Epithelial cell of prostate (primary cell): ENCODE measurements at places on chromosomes 2 and 18.
A peak's percentile ranks its signal among the peaks of the same experiment; 100 is the strongest.

DNA sequence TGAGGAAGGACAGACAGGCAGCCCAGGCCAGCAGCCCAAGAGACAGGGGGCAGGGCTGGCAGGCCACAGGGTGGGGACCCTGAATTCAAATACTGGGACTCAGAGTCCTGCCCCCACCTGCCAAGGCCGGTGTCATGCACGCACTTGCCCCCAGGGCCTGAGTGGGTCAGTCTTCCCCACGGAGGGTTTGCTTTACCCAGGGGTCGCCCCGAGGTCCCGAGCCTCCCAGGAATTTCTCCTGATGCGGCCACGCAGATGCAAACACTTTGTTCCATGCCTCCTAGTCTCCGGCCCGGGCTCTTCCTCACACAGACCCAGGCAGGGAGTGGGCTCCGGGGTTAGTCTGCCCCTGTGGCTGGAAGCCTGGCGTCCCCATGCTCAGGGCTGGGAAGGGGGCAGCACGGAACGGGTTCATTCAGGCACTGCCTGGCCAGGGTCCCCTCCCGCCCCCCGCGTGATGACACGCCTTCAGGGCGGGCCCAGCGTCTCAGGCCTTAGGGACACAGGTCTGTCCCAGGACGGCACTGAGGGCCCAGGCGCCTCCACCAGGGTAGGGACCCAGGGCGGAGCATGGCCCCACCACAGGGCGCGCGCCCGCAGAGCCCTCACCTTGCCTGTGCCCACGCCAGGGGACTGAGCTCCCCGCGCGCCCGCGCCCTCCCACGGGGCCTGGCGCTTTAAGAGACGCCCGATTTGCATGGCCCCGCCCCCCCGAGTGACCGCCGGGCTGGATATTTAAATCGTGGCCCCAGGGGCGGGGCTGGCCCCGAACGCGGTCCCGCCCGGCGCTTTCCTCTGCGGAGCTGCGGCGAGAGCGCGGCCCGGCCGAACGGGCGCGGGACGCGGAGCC, at the start of gene SNED1:
SNED1 (plus strand) TSS at position 763 of the 850 bp plus-strand sequence. CDS start 220 bp downstream, outside the sequence.
- no peak for DNase-seq

GRCh38 chr18:33916200-33916599, 308.5 kb downstream of the NOL4 start:
- no peak for DNase-seq

DNA sequence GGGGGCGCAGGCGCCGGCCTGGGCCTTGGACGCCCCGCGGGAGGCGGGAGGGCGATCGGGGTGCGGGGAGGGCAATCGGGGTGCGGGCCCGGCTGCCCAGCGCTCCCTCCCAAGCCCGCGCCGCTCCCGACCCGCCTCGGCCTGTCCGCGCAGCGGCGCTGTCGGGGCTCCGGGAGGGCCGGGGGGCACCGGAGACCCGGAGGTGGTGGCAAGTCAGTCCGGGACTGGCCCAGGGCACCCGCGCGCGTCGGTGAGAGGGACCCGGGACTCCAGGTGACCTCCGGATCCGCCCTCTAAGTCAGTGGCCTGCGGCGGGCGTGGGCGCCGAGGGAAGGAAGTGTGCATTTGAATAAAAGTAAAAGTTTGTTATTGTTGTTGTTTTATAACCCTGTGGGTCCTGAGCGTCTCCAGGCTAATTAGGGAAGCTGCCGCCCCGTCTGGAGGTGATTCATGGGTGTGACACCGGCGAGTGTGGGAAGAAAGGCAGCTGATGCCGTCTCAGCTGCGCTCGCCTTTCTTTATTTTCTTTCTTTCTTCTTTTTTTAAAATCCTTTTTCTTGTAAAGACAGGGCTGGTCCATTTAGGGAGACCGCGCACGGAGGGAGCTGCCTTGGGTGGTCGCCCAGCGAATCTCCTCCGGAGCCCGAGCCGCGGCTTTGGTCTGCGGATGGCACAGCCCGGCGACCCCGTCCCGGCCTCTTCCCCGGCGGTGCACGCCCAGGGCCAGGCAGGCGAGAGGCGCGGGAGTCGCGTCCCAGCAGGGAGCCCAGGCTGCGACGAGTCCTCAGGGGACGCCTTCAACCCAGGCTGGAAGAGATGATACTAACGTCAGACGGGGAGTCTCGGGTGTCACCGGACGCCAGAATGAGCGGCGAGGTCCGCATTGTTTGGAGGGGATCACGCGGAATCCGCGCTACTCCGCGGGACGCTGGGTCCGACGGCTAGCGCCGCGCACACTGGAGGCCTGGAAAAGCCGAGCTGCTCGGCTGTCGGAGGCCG, 627 bp upstream of the CRACDL start:
- DNase-seq = no peak

- no peak for DNase-seq
Observed at GRCh38 chr2:198327526-198327925, 523.1 kb downstream of the PLCL1 start.

DNA sequence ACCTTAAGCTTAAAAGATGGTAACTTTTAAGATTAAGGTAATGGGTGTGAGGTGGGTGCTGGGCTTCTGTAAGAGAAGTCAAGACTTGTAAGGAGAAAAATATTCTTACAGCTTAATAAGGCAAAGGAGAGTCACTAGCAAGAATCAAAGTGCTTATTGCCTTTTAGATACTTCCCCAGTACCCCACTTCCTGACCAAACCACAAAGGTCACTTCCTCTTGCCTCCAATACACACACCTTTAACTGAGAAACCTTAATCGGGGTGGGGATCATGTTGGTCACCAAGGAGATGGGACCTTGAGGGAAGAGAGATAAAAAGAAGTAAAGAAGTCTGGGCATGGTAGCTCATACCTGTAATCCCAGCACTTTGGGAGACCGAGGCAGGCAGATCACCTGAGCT, 10.6 kb upstream of the ATG16L1 start:
- no peak for DNase-seq

- DNase-seq = no peak
Observed at GRCh38 chr2:213125646-213126347, 25.6 kb downstream of the IKZF2 start.

DNA sequence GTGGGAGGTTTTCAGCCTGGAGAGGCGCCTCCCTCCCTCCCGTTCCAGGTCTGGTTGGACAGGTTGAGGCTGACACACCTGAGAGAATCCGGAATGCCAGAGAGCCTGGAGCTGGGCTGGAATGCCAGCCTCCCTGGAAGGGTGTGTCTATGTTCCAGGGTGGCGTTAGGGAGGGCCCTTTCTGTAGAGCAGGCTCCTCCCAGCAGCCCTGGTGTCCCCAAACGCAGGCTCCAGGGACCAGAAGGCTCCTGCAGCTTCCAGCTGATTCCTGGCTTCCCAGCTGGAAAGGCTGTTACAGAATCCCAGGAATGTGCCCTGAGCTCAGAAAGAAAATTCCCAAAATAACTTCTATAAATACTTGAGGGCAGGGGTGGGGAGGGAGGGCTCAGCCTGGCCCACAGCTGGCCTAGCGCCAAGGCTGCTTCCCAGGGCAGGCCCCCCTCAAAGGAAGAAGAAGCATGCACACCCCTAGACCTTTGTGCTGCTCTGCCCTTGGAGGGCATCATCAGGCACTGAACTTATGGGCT, 85.4 kb downstream of the STPG4 start:
- DNase-seq = peak; percentile 40

- no peak for DNase-seq
Observed at GRCh38 chr2:182597570-182598295, 118.3 kb upstream of the DNAJC10 start.

DNA sequence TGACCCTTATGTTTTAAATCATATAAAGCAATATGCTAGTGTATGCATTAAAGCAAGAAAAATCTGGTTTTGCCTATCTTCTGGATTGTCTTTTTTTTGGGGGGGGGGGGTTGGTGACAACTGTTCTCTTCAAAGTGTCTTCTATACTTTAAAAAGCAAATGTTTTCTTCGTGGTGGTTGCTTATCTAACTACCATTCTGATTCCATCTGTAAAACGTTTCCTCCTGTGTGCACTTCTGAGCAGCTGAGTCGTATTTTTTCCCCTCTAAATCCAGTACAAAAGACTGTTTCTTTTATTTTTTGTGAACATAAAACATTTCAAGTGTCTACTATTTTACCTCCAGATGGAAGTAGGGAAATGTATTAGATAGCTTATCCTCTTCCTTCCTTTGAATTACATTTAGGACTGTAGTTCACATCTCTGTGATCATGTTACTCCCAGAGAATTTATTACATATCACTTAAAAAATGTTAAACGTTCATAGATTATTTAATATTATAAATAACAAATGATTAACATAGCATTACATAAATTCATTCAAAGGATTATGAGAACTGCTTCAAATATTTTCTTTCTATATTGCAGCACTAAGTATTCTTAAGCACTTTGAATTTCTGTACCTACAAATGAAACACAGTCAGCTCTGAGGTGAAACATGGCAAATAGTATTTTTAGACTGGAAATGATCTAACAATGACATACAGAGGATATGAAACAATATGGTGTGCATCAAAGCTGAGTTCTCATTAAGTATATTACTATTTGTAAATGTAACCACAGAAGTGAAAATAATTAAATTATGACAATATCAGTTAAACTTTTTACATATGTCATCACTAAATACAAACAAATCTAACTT, 56.4 kb downstream of the SCN3A start:
- DNase-seq = no peak

- no peak for DNase-seq
Observed at GRCh38 chr2:225164401-225165050, 122.3 kb upstream of the DOCK10 start.

GRCh38 chr2:145108959-145109710, 589.2 kb upstream of the ZEB2 start:
- no peak for DNase-seq

GRCh38 chr18:47975105-47975504, 44.6 kb upstream of the SMAD2 start:
- no peak for DNase-seq
